Keratinocyte (primary cell): ENCODE measurements at places on chromosomes 2 and 18.

DNA sequence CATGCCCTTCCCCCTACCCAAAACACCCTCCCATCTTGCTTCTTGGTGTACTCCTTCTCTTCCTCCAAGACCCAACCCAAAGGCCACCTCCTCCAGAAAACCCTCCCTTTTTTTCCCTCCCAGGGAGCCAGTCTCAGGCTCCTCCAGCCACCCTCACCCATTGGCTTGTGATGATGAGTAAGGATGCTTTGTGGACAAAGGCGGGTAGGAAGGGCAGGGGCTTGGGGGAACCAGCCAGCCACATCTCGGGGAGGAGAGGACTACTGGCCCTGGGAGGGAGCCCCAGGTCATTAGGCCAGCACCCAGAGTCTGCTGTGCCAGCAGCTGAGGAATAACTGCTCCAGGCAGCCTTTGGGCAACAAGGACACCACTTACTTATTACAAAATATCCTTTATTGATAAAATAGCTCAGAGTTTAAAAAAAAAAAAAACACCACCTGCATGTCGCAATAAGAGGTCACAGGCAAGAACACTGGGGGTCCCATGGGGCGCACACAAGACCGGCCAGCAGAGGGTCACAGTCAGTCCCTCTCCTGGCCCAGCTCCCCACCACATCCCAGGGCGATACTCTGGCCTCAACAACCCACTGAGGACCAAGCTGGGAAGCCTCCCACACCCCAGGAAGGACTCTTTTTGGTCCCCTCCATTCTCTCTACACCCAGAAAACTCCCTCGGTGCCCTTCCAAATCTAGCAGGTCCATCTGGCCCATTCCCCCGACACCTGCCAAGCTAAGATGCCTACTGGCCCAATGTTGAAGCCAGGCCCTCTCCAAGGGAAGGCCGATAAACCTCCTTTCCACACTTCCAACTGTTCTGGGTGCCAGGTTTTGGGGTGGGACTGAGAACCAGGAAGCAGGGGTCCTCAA lies 3.6 kb downstream of the ADRA2B start:
- DNase-seq: no peak

DNA sequence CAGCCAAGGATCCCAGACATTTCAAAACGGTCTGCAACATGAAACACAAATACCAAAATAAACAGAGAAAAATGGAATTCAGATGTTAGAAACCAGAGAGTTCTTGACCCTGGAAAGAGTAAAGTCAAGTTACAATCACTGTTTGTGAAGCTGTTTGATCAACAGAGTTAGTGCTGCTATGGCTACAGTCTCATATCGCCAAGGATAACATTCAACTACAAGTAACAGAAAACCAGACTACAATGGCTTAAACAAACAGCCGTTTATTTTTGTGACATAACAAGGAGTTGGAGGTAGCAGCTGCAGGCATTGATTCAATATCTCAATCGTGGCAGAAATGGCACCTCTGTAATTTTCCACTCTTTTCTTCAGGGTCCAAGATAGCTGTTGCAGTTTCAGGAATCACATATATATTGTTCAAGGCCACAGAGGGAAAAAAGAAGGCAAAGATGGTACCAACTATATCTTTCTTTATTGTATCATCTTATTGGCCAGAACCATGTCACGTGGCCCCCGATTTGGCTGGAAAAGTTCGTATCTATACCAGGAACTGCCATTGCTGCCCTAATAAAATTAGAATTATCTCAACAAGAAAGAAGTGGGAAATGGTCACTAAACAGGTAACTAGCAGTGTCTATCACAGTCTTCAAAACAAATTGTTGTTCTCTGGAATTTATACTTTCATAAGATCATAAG lies 17.7 kb upstream of the HNRNPLL start:
- no peak for DNase-seq

DNA sequence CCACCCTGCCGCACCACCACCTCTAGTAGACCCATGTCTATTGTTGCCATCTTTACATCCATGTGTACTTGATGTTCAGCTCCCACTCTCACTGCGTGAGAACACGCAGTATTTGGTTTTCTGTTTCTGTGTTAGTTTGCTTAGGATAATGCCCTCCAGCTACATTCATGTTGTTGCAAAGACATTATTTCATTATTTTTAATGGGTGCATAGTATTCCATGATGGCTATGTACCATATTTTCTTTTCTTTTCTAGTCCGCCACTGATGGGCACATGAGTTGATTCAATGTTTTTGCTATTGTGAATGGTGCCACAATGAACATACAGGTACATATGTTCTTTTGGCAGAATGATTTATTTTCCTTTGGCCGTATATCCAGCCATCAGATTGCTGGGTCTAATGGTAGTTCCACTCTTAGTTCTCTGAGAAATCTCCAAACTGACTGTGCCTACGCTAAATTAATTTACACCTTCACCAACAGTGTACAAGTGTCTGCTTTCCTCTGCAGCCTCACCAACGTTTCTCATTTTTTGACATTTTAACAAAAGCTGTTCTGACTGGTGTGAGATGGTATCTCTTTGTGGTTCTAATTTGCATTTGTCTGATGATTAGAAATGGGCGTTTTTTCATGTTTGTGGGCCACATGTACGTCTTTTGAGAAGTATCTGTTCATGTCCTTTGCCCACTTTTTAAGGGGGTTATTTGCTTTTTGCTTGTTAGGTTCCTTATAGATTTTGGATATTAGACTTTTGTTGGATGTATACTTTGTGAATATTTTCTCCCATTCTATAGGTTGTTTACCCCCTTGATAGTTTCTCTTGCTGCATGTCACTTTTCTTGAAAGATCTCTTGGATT lies 10.5 kb upstream of the ZNF513 start:
- no peak for DNase-seq

DNA sequence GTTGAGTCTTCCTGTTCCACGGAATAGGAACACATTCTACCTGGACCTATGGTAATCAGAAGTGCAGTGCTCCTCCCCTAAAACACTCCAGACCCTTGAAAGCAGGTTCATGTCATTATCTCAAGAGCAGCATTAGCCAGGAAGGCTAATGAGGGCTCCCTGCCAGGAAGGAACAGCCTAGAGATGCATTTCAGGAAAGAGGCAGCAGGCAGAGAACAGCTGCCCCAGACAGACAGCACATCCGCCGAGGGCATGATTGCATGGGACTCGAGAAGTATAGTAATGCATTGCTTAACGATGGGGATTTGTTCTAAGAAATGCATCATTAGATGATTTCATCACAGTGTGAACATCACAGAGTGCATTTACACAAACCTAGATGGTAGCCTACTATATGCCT lies 171.5 kb downstream of the ALK start:
- DNase-seq: no peak

DNA sequence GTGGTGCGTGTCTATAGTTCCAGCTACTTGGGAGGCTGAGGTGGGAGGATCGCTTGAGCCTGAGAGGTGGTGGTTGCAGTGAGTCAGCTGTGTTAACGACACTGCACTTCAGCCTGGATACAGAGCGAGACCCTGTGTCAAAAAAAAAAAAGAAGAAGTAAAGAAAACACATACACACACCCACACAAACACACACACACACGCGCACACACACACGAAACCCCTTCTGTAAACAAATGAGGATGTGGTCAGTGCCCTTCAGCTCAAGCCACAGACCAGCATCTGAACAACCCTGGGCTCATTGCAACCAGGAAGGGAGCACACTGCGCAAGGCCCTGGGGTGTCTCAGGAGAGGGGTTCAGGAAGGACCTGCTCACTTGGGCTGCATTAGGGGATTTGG lies 47.9 kb upstream of the KCNF1 start:
- DNase-seq: no peak

DNA sequence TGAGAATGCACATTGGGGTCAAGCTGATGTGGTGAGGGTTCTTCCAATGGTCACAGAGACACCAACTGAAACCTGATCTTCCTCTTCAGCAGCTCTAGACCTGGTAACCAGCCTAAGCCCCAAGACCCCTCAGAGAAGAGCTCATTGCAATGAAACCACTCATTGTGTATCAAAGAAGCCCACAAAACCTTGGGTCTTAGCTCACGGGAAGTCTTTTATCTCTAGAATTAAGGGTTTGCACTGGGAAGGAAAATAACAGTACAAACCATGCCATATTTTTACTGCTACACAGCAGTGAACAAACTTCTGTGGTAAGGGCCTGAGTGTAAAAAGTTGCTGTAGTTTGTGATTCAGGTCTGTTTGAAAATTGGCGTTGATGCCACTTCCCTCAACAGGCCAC lies 8.6 kb upstream of the UBXN4 start:
- no peak for DNase-seq

GRCh38 chr18:48842259-48843061 lies 108.3 kb downstream of the SMAD7 start:
- no peak for DNase-seq

DNA sequence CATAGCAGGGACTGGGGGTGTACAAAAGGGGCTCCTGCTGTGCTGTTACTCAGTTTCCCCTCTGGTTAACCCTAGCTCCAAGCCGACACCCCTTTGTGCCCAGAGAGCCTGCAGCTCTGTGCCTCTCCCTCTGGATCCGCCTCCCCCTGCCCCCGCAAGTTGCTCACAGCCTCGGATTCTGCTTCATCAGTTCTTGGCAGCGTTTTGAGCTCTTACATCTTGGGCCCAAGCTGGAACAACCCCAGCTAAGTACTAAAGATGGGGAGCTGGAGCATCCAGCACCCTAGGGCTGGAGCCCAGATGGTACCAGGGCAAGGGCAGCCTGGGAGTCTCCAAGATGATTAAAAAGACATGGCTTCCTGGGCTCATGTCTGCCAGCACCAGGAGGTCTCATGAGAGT lies 40.7 kb downstream of the POMC start:
- no peak for DNase-seq

DNA sequence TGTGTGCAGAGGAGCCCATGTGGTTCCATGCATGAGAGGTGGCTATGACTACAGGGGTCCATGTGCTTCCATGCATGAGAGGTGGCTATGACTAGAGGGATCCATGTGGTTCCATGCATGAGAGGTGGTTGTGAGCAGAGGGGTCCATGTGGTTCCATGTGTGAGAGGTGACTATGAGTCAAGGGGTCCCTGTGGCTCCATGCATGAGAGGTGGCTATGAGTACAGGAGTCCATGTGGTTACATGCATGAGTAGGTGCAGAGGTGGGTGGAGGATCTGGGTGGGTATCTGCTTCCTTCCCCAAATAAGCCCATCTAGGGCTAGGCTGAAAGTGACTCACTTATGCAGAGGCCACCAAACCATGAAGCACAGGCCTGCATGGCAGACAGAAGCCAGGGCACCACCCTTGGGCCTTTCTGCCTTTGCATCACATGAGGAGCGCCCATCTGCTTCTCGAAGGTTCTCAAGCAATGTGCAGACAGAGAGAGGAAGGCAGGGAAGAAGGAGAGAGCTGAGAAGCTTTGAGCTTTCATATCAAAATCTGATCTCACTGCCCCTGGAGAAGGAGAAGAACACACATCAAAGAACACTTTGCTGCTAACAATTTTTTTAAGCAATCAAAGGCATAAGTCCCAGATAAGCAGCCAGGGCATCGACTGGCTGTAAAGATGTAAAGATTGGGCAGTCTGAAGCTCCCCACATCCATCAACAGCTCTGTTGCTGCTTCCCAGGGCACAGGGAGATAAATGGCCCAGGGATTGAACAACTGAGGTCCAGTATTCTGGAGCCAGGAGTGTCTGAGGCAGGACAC lies 137.6 kb downstream of the TNS1 start:
- DNase-seq: no peak

- DNase-seq: no peak
These were observed 402.9 kb downstream of the TNS1 start for GRCh38 chr2:217599906-217600305.

DNA sequence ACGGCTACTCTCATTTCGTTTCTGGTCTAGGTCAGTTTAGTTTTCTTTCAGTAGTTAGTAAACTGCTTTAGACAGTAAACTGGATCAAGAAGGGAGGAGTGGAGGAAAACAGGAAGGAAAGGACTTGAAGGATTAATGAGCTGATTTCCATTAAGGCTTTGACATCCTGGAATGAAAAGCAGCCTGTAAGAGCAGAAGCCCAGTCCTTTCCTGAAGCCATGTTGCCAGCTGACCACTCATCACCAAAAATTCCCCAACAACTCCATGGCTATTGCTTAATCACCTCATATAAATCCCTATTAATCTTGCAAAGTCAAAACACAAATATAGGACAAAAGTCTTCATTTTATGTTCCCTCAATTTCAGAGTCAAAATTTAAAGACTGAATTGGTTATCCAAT lies 113.7 kb upstream of the ZFP36L2 start:
- DNase-seq: no peak

GRCh38 chr18:68822926-68823325 lies 25.0 kb downstream of the CCDC102B start:
- DNase-seq: no peak

DNA sequence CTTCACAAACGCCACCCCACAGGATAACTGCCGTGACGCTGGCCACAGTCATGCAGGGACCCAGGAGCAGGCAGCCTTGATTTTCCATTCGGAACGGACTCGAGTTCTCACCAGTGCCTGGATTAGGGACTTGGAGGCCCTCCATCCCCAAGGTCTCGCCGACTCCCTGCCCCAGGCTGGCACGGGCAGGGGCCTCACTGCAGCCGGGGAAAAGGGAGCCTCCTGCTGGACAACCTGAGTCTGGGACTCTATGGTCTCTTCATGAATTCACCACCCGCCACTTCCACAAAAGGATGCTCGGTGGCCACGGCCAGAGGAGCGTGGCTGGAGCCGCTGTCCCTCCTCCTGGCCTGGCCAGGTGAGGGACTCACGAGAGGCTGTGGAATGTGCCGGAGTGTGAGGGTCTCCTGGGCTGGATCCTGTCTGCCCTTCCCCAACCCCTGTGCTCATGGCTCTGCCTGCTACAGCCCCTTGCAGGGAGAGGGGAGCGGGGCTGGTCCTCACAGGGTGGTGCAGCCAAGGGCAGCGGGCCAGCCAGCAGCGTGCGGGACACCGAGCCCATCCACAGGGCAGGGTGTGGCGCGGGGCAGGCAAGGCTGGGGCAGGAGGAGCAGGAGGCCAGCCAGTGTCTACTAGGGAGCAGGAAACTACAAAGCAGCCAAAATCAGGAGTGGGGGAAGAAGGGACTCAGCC lies 42.3 kb downstream of the AQP12A start:
- no peak for DNase-seq

DNA sequence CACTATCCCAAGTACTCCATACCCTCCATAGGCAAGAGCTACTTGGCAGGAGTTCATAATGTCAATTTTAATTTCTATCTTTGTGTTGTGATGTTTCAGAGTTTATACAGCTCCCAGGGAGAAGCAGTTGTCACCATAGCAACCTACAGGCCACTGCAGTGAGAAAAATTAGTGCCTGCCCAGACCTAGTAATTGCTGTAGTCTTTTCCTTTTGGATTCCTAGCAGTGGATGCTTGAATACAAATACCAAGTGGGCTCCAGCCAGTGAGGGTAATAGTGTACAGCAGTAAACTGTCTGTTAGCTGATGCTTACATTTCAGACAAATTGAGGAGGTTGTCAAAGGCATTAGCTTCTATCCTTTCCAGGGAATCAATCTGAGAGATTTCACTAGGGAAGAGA lies 26.7 kb downstream of the LHCGR start:
- DNase-seq: no peak
